Smooth muscle cell of the brain vasculature (primary cell): ENCODE measurements at places on chromosomes 1 and 21.

GRCh38 chr1:211359876-211360275 lies 33.2 kb downstream of the TRAF5 start:
- no peak for DNase-seq

- no peak for DNase-seq
Observed at GRCh38 chr1:220787069-220787619, 431 bp downstream of the MTARC1 start.

DNA sequence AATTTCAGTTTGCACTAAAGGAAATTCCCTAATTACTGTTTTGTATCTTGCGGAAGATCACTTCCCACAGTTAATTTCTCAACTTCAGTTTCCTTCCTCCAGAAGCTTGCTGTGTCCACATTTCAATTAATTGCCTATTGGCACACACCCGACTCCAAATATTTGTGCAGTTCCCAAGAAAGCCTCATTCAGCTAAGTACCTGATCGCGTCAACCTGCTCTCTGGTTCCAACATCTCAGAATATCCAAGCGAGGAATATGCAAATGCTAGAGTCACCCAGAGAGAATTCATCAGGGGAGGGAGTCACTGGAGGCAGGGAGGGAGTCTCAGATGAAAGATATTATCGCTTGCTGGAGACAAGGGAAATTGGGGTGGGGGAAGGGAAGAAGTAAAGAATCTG lies 351.3 kb downstream of the RRAGC start:
- DNase-seq, result no peak

- DNase-seq, result no peak
Observed at GRCh38 chr1:36864823-36865601, 169.3 kb downstream of the GRIK3 start.
